Renal cortical epithelial cell (primary cell): ENCODE measurements at places on chromosomes 11 and 22.

- DNase-seq, result no peak
Observed at GRCh38 chr11:109968299-109968698, 124.9 kb upstream of the ZC3H12C start.

DNA sequence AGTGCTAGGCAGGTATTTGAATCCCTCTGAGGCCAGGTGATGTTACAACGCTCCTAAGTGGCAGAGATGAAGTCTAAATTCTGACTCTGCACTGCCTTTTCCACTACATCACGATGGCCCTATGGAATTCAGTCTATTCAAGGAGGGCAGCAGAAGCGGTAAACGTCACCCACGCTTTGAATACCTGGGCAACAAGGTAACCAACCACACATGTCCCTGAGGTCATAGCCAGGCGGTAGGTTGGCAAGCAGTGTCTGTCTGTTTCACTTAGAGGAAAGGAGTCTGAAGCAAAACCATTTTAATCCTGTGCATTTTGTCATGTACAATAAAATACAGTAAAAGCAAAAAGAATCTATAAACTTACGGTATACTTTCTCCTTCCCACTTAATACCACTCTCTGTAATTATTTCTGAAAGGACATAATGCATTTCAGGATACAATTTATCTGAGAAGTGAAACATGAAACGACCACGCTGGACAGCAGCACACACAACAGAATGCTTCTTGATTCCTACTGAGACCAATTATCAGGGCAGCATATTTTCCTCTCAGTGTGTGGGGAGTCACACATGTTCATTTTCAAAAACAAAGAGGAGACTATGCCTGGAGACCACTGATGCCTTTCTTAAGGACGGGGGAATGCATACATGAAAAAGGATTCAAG is 51.3 kb downstream of the PRDM10 start:
- no peak for DNase-seq

GRCh38 chr11:39268176-39268690 is 2191.2 kb downstream of the LRRC4C start:
- no peak for DNase-seq

DNA sequence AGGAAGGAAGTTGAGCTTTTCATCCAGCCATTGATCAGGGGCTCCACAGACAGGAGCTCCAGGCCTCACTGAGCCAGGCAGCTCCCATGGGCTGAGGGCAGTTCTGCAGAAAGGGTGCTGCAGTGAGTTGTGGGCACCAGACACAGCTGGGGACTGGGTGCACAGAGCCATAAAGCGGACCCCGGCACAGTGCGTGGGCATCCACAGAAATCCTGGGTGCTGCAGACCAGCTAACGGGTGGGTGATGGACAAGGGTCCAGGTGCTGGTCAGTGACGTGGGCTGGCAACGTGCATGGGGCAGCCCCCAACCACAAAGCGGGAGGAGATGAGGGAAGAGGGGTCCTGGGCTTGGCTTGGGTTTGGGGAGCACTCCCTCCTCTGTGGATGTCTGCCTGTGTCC is 19.4 kb upstream of the GAL start:
- DNase-seq, result no peak

GRCh38 chr22:23458663-23459541 is 121.2 kb downstream of the IGLL1 start:
- no peak for DNase-seq

- DNase-seq, result no peak
Observed at GRCh38 chr11:115460512-115460911, 43.7 kb downstream of the CADM1 start.

DNA sequence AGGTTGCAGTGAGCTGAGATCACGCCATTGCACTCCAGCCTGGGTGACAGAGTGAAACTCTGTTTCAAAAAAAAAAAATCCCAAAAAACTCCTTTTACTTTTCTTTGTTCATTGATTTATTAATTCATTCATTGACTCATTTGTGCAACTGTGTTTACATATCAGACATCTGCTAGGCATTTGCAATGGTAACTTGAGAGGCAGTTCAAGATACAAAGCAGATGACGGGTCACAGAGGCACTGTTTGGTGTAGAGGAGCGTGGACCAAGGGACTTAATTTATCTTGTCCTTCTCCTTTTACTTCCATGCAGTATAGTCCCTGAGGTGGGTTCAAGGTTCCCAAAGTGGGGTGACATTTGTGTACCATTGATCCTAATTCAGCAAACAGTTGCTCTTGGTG is 71.4 kb downstream of the KIAA1671 start:
- DNase-seq, result no peak

- peak; percentile 81 for DNase-seq
Observed at GRCh38 chr11:130847517-130847916, 68.8 kb downstream of the SNX19 start.

GRCh38 chr11:103870821-103871309 is 165.6 kb upstream of the DDI1 start:
- no peak for DNase-seq

GRCh38 chr11:83722392-83723119 is 436.4 kb upstream of the CCDC90B start:
- DNase-seq, result no peak

DNA sequence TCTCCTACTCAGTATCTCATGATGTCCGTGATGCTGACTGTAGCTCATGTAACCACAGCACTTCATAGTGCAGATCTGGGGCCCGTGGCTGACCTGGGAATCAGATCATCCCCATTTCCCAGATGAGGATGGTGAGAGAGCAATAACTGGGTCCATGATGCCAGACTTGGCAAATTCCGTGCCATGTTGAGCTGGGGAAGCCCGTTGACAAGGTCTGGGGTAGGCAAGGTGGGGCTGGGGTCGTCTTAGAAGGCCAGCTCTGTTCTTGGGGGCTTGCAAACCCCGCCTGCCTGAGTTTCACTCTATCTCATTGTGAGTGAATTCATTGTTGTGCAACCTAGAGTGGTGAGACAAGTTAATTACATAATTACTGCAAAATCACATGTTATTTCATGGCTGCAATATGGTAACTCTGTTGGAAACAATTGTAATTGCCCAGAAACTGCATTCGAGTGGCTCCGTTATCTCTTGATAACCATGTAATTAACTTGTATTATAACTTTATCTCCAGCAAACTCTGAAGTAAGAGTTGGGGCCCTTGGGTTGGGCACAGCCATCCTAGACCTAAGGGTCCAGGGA is 41.7 kb downstream of the LMO1 start:
- no peak for DNase-seq

- DNase-seq, result no peak
Observed at GRCh38 chr11:42709216-42709615, 602.6 kb upstream of the API5 start.

- peak; percentile 32 for DNase-seq
Observed at GRCh38 chr11:62542750-62543567, 3.6 kb downstream of the AHNAK start.
